ENCODE measurements at places on chromosomes 7 and 10.
A peak's percentile ranks its signal among the peaks of the same experiment; 100 is the strongest.

- DNase-seq: no peak
Observed at GRCh38 chr7:876972-877311, 588 bp downstream of the GET4 start.

- no peak for DNase-seq
Observed at GRCh38 chr10:132455986-132456847, 59.2 kb downstream of the PWWP2B start.

DNA sequence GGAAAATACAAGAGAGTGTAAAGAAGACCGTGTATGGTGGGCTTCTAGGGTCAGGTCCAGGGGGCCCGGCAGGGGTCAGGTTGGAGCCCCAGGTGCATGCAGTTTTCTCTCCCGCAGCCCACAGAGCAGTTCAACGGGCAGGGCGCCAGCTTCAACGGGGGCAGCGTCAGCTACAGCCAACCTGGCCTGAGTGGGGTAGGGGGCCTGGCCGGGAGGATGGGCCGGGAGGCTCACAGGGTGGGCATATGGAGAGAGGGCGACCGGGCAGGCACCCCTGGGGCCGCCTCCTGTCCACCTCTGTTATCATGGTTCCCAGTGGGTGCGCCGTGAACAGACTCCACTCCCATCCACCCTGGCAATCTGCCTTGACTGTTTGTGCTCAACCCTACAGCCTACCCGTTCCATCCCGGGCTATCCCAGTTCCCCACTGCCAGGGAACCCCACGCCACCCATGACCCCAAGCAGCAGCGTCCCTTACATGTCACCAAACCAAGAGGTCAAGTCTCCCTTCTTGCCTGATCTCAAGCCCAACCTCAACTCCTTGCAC lies 11.5 kb downstream of the ZMIZ2 start:
- DNase-seq: no peak

- DNase-seq: no peak
Observed at GRCh38 chr10:18221123-18221522, 80.9 kb downstream of the CACNB2 start.

DNA sequence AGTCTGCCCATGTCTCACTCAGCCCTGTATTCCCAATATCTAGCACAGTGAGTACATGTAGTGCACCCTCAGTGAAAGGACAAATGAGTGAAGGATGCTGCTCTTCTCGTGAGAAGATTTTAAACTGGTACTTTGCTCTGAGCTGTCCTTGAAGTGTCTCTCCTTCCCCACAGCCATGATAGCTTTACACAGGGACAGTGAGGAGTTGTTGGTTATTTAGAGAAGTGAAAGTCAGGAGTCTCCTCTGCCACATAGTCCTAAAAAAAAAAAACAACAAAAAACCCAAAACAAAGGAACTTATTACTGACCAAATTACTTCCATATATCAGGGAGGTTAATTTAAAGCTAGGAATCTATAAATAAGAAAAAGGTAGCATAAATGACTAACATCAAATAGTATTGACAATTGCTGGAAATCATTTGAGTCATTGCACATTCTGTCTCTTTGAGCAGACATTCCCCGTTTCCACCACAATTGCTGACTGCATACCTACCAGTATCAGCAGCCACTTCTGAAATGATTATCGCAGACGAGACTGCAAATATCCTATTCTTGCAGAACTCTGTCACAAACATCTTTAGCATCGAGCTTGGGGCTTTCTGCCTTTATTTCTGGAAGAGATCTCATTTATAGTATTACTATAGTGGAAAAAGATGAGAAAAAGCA lies 202.1 kb downstream of the PTEN start:
- peak; percentile 24 for DNase-seq

DNA sequence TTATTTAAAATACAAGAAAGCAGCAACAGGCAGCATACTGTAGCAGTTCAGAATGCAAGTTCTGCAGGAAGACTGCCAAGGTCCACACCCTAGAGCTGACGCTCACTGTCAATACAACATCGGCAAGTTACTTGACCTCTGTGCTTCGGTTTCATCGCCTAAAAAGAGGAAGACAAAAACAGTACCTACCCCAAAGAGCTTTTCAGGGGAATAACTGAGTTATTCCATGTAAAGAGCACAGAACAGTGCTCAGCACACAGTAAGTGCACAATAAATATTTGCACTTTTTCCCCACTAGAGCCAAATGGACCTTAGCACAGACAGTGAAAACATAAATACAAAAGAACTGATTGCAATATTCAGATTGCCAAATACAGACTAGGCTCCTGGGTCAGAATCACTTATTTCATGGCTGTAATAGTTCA lies 88.6 kb downstream of the USP6NL start:
- DNase-seq: no peak

GRCh38 chr10:6228647-6229046 lies 25.9 kb downstream of the PFKFB3 start:
- DNase-seq: no peak

- no peak for DNase-seq
Observed at GRCh38 chr10:102195296-102195870, 30.7 kb upstream of the ELOVL3 start.

DNA sequence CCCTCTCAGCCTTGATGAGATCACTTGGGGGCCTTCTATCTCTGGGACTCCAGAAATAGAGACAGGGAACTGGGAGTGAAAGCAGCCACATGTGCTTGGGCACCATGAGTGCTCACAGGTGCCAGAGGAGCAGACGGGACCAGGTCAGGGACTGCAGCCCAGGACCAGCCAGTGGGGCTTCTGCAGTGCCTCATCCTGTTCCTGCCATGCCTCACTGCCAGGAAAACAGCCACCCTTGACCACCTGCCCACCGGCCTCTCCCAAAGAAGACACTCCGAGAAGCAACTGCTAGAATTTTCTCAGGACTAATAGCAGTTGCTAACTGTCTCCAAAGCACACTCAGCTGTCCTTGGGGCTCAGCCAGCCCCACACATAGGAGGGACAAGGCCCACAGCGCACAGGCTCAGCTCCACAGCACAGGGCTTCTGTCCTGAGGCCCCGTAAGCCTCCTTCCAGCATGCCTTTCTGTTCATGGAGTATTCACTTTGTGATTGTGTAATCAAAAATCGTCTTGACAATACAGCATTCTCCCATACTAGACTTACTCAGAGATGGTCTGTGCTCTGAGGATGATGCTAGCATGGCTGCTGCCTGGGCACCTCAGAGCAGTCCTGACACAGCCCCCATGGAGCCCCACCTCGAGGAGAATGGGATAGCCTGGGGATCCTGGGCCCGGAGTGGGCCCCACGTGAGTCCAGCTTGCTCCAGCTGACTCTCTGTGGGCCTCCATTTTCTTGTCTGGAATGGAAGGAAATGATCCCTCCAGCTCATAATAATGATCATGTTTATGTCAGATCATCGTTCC lies 115.7 kb upstream of the RET start:
- no peak for DNase-seq

GRCh38 chr7:148303295-148304082 lies 287.1 kb upstream of the C7orf33 start:
- no peak for DNase-seq

DNA sequence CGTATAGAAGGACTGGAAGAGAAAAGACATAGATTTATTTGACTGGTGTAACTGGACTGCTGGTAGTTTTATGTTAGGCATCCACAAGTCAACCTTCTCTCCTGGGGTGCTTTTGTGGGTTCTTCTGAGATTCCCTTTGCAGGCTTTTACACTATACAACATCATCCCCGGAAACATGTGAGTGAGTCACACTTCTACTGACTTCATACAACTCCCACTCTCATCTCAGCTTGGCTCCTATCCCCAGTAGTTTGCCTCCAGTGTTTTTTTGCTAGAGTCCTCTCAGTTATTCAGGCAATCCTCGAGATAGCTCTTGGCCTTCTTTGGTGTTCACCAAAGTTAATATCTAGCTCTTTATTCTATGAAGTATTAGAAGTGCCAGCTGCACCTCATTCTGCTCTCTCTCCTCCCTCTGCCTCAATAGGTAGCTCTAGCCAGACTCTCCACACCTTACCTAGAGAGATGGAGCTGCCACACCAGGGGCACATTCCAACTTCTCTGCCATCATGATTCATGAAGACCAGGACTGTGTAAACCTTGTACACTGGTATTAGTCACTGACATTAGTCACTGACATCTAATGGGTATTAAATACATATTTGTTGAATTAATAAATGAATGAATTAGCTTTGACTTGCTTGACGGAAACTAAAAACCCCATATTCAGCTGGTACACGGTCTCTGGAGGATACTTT lies 281.9 kb downstream of the PPP1R3A start:
- no peak for DNase-seq

- no peak for DNase-seq
Observed at GRCh38 chr7:121337398-121337797, 8.6 kb downstream of the WNT16 start.

DNA sequence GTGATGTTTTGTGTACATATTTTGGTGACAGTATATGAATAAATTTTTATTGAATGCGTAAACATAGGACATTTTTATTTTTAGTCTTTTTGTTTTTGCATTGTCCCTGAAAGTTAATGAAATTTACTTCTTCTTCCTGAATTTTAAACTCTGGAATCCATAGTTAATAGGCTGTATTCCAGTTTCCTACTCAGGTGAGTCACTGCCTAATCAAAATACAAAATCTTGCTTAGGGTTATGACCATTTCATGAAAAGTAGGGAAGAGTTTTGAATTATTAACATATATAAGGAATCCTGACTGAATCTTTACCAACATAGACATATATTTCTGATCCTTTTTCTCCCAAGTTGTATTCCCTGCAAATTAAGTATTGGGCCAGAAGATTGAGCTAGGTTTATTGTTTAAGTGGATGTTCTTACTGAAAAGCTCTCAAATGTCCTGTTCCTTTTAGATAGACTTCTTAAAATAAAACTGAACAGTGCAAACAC lies 2.6 kb downstream of the CREM start:
- no peak for DNase-seq

GRCh38 chr10:77514870-77515269 lies 122.7 kb downstream of the KCNMA1 start:
- no peak for DNase-seq

- no peak for DNase-seq
Observed at GRCh38 chr7:84108119-84108518, 86.5 kb downstream of the SEMA3A start.

- no peak for DNase-seq
Observed at GRCh38 chr7:73850781-73851207, 8.5 kb upstream of the METTL27 start.

GRCh38 chr10:23174977-23175512 lies 17.1 kb upstream of the PTF1A start:
- DNase-seq: no peak

- DNase-seq: no peak
Observed at GRCh38 chr7:82805527-82805960, 357.1 kb downstream of the PCLO start.

- DNase-seq: no peak
Observed at GRCh38 chr10:69346776-69347175, 68.5 kb downstream of the HK1 start.

DNA sequence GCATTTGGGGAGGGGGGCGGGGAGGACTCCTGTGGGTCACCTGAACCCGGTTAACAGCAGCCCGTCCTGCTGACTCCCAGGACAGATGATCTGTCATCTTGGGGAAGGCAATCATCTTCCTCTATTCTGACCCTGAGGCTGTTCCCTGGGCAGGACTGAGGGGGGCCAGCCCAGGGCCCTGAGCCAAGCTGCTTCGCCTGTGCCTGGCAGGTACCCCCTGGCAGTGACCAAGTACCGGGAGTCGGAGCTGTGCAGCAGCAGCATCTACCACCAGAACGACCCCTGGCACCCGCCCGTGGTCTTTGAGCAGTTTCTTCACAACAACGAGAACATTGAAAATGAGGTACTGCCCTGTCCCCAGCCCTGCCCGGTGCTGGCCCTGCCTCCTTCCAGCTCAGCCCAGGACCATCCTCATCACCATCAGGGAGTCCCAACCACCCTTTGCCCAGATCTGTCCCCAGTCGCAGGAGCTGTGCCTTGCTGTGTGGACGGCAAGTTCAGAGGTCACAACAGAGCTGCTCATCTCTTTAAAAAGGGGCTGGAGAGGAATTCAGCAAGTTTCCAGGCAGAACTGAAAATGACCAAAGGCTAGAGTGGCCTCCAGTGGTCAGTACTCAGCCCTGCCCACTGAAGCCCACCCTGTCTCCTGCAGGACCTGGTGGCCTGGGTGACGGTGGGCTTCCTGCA lies 8.1 kb downstream of the AOC1 start:
- no peak for DNase-seq

- no peak for DNase-seq
Observed at GRCh38 chr7:47525066-47525623, 56.8 kb downstream of the TNS3 start.

DNA sequence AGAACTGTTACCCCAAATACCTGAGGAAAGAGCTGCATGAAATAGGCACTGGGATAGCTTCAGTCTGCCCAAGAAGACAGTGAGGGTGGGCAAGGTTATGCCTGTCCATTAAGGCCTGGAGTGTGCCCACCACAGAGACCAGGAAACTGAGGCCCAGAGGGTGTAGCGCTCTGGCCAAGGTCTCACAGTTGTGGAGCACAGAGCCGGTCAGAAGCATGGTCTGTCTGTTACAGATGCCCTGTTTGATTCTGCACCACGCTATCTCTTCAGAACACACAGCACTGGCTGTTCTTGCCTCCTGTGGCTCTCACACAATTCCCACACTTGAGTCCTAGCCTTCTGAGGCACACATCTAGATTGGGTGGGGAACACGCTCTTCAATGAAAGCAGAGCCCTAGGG lies 261.4 kb downstream of the GRID1 start:
- DNase-seq: no peak

- DNase-seq: no peak
Observed at GRCh38 chr10:43708262-43708661, 59.6 kb upstream of the ZNF32 start.

DNA sequence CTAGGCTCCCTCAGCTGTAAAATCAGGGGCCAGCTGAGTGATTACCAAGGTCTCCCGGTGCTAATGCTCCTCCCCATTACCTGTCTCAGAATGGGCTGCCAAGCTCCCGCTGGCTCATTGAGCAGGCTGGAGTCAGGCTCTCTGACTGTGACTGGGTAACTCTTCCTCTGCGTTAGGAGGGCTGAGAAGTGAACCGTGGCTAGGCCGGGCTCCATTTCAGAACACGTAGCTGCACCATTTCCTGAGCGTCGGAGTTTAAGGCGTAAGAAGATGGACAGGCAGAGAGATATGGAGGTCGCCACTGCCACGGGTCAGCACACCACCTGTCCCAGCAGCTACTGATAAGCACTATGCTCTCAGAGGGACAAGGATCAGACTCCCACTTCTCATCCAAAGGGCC lies 250.3 kb downstream of the TCERG1L start:
- DNase-seq: no peak
